ENCODE measurements at places on chromosomes 7 and 10.

DNA sequence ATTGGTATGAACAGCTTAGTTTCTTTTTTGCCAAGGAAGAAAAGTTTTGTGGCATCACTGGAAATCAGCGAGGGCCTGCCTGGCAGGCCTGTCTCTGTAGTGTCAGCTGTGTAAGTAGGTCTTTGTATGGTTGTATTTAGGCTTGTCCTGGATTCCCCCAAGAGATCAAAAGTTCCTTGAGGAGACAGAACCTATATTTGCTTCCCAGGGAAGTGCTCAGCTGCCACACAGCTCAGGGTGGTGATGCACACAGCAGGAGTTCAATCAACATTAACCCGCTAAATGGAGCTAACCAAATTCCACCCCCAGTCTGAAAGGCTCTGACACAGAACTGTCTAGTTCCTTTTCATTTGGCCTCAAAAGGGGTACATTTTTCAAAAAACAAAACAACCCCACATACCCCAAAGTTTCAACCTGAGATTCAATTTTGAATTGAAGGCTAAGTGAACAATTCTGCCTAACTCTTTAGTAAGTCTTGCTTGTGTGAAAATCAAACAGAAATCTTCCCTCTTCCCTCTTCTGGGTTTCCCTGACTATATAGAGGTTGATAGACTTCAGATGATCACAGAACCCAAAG is 124.4 kb downstream of the CLEC2L start:
- no peak for DNase-seq

GRCh38 chr7:37304921-37305320 is 143.7 kb downstream of the ELMO1 start:
- DNase-seq: no peak

GRCh38 chr7:108598153-108598552 is 28.5 kb downstream of the DNAJB9 start:
- DNase-seq: no peak

DNA sequence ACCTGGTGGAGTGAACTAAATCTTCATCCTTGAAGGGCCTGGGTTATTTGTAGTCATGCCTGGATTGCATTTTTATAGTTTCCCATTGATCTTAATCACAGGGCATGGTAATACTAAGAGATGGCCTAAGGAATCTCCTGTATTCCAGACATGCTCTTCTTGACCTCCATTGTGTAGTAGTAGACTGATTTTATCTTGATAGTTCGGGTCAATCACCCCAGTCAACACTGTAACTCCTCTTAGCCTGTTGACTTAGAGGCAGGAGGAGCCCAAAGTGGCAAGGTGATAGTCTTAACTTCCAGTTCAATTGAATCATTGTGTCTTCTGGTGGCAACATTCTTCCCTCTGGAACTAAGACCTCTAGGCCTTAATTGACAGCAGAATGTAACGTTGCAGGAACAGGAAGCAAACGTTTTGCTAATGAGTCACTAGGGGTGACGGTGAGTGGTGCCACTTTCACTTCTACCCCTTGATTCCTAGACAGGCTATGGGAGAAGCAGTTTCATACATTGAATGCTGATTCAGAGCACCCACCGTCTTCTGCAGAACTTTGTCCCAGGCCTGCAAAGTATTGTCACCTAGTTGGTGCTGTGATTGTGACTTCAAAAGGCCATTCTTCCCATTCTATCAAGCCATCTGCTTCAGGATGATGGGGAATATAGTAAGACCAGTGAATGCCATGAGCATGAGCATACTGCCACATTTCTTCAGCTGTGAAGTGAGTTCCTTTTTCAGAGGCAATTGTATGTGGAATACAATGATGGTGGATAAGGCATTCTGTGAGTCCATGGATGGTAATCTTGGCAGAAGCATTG is 24.0 kb upstream of the PAPSS2 start:
- DNase-seq: no peak

DNA sequence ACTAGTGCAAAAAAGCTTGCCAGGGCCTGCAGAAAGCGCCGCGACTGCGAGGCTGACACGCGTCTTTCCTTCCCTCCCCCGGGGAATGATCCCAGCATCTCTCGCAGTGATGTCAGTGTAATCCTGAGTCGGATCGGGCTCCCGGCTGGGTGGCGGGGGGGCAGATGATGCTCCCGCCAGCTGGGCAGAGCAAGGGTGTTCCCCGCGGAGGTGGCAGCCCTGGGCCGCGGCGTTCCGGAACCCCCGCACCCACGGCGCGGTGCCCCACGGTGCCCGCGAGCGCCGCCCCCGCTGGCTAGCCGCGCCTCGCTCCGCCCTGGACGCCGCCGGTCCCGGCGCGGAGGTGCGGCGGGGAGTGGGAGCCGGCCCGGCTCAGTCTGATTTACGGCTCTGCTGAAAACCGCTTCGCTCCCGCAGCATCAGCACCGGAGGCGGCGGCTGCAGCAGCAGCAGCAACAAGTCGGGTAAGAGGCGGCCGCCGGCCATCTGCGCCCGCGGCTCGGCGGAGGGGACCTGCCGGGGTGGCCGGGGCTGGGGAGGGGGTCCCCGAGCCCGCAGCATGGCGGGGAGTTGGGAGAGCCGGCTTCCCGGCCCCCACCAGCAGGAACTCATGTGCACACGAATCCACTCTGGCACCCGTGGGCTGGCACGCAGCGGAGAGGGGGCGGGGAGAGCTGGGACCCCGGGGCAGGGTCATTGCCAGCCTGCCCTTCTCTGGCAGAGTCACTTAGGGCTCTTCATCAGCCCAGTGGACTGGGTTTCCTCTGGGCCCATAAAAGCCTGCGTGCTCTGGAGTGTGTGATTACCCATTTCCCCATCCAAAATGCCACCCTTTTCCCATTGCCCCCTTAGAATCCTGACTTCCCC is at the start of gene ZNF365:
Gene ZNF365, plus strand, starts transcription at position 375 of the 867 bp plus-strand sequence. CDS start 1,825 bp downstream, outside the sequence.
- DNase-seq: peak; percentile 22

DNA sequence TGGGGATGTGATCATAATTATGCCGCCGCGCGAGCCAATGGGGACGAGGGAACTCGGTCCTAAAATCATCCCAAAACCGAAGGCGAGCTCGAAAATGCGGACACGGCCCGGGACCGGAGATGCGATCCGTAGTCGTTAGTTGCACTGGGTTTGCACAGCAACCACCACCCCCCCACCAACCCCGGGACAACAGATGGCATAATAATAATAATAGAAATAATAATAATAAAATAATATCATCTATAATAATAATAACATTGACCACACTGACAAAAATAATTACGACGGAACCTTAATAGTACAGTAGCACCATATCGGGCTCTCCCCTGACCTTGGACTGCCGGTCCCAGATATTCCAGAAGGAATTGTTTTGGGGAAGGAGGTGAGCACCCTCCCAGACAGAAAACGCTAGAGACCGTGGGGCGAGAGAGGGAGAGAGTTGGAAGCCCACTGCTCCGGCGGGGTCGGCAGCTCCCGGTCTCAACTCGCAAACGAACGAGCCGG is 1.1 kb upstream of the EMX2 start:
- no peak for DNase-seq

GRCh38 chr10:122014652-122015248 is 25.8 kb downstream of the TACC2 start:
- DNase-seq: no peak
